Activated T-cell treated with anti-CD3 and anti-CD28 coated beads, Interleukin-2, amount 50 U/mL, for 1 hour (primary cell): ENCODE measurements at places on chromosomes 2 and 18.

GRCh38 chr2:201275069-201275468 lies 14.7 kb downstream of the CASP8 start:
- no peak for DNase-seq

DNA sequence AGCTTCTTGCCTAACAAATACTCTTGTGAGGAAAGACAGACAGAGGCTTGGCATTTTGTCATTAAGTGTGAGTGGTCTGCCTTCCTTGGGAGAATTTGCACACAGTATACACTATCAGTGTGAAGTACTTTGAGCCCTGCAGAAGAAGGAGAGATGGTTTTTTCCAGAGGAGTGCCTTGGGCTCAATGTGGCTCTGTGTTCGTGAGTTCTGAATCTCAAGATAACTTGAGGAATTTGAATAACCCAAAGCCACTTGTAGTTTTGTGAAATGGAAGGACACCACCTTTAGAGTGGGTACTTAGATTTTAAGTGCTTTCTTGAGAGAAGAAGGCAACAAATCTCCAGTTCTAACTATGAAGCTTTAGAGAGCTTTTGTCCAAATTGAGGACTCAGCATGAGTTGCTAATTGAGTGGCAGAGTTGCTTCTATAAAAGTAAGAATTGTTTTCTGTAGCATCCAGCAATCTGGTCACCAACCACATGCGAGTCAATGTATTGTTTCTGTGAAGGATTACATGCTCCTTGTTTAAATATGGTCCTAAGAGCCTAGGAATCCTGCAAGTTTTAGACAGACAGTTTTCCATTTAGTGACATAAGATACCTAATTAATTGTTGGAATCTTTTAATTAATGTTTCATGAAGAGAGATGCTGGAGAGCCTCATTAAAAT lies 68.3 kb downstream of the BABAM2 start:
- no peak for DNase-seq

DNA sequence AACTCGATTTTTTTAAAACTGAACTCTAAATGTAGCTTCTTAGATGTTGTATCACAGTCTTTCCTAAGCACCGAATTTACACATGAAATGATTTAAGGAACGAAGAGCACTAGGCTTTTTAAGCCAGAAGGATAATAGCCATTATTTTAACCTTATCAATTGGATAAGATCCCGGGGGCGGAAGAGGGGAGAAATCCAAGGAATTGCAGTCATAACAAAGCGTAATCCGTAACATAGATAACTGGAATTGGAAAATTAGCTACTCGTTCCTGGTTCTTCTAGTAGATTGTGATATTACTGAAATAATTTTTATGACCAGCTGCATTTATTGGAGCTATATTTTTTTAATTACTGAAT lies 988 bp upstream of the KANSL1L start:
- no peak for DNase-seq

DNA sequence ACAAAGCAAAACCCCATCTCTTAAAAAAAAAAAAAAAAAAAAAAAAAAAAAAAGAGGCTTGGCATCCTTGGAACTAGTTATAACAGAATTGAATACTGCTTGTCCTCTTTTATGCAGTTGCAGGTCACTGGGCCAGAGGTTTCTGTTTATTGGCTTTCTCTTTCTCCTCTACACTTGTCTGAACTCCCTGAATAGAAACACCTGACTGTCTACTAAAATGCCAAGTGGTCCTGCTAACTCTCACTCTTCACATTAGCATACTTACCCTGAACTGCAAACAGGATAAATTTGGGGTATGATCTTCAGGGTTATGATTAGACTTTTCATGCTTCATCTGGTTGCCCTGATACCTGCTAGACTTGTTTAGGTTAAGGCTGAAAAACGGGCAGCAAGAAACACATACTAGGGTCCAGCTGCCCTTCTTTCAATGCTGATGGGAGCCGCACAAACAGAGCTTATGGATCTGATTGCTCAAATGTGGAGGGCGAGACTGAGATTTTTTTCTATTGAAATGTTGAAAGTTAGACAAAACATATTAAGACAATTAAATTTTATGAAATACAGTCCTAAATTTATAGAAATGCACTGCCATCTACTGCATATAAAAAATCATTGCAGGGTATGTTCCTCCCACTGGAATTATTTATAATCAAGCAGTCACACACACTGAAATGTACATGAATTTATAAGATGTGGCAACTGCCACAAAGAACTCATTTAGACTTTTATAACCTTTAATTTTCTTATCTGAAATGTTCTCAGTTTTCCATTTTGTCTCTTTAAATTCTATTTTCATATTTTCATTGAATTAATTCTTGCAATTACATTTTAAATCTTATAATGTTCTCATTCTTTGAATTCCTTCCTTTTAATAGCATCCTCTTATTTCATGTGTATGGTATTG lies 40.8 kb downstream of the GTF3C3 start:
- no peak for DNase-seq

GRCh38 chr2:227179988-227180685 lies 15.7 kb downstream of the COL4A3 start:
- DNase-seq: no peak

DNA sequence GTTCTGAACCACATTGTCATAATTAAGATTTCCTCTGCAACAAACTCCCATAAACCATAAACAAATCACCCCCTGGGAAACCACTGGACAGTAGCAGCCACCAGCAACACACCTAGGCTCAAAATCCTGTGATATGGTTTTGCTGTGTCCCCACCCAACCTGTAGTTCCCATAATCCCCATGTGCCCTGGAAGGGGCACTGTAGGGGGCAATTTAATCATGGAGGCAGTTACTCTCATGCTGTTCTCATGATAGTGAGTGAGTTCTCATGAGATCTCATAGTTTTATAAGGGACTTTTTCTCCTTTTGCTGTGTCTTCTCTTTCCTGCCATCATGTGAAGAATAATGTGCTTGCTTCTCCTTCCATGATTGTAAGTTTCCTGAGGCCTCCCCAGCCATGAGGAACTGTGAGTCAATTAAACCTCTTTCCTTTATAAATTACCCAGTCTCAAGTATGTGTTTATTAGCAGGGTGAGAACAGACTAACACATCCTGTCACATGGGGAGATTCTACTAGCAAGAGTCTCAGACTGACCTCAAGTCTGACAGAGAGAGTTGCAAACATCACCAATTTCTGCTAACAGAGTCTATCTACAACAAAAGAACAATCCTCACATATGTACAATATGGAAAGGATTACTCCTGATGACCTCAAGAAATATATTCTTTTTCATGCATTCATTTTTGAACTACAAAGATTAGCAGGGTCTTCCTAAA lies 182.6 kb downstream of the GRB14 start:
- DNase-seq: no peak

DNA sequence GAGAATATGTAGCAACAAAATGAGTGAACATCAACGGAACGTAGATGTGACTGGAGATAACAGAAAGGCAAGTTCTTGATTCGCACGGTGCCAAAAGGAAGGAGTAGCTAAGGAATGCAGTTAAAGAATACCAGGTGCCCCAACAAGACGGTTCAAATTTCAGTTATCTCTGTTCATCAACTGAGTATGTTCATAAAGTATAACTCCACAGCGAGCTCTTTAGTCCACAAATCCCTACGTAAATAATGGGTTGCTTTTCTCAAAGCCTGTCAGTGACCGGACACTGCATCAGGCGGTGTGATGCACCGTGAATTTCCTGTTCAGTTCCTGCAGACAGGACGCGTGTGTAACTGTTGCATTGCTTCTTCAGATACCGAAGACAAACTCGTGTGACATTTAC lies 91.8 kb downstream of the NOL10 start:
- DNase-seq: no peak

GRCh38 chr2:240024766-240025165 lies 376 bp downstream of the NDUFA10 start:
- no peak for DNase-seq

DNA sequence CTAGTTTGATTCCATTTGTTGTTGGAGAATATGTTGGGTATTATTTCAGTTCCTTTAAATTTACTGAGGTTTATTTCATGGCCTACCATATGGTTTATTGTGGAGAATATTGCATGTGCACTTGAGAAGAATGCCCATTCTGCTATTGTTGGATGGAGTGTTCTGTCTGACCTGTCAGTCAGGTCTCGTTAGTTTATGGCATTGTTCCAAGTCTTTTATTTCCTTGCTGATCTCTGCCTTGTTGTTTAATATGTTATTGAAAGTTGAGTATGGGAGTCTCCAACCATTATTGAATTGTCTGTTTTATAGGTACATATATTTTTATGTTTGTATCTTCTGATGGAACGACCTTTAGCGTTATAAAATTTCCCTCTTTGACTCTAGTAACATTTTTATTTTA lies 86.3 kb downstream of the PTPN4 start:
- DNase-seq: no peak

DNA sequence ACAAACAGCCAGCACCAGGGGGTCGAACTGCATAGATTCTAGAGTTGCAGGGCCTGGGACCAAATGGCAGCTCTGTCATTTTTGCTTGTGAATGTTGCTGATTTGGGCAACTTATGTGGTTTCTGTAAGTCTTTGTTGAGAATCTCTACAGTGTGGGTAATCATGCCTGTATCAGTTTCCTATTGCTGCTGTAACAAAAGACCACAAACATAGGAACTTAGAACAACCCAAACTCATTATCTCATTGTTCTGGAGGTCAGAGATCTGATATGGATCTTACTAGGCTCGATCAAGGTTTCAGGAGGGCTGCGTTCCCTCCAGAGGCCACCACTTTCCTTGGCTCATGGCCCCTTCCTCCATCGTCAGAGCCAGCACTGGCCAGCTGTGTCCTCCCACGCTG lies 86.8 kb upstream of the SH3BP4 start:
- DNase-seq: no peak

DNA sequence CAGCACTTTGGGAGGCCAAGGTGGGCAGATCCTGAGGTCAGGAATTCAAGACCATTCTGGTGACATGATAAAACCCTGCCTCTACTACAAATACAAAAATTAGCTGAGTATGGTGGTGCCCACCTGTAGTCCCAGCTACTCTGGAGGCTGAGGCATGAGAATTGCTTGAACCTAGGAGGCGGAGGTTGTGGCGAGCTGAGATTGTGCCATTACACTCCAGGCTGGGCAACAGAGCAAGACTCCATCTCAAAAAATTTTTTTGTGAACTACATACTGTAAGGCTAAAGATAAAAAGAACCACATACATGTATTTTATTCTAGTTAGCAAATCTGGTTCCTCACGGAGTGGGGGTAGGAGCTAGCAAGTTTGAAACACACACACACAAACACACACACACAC lies 45.1 kb downstream of the RAB10 start:
- no peak for DNase-seq

DNA sequence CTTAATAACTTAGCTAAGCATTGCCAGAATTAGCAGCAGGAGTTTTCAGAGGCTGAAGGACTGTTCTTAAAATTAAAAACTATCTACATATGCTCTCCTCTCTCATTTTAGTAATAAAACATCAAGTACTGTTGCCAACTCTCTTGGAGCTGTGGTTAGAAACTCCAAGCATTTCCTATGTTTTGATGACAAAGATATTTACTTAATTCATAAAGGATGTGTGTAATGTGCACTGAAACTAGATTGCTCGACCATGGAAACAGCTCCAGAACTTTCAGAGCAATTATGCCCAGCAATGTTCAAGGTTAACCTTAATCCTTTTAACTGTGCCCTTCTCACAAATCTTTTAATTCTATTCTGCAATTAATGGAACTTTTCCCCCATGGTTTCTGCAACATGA lies 8.4 kb downstream of the GRP start:
- DNase-seq: no peak

DNA sequence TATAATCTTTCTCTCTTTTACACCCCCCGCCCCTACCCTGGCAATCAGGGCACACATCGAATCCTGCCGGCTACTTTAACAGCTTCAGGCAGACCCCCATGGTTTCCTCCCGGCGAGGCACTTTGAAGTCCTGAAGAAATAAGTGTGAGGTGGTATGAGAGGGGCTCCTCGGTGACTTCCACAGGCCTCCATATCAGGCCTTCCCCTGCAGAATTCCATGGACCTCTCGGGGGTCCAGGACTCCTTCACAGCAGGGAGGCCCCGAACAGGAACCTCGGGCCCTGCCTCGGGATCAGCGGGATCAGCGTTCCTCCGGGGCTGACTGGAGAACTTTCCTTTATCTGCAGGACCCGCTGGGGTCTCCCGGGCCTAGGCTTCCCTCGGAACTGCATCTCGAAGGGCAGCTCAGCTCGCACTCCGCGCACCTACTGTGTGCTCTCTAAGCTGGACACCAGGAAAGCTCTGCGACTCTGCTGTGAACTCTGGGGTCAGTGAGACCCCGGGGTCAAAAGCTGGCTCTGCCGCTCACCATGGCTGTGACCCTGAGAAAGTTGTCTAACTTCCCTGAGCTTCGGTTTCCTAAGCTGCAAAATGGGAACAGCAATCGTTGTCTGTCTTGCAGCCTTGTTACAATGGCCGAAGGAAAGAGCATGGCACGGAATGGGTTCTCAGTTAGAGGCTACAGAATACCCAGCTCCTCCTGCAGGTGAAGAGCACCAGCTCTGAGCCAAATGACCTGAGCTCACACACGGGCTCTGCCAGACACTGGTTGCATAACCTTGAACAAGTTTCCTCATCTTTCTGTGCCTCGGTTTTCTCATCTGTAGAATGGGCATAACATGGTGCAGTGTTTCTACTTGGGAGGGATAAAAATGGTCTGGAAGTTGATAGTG lies 97.4 kb upstream of the ID2 start:
- DNase-seq: no peak

DNA sequence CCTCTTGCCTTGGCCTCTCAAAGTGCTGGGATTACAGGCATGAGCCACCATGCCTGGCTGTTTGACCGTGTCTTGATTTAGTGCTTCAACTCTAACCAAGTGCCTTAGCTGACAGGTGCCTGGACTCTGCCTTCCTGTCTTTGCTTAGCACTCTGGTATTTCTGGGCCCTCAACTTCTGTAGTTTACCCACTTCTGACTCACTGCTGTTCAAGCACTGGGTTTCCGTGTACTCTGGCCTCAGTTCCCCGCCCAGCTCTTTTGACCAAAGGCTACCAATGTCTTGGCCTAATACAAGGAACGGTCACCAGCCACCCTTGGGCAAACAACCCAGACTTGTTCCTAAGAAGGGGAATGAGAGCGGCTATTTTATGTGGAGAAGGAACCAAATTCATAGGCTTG lies 35.7 kb upstream of the CABLES1 start:
- DNase-seq: no peak

GRCh38 chr2:16650287-16651249 lies 15.1 kb downstream of the CYRIA start:
- DNase-seq: no peak

- peak; percentile 41 for DNase-seq
Measured at GRCh38 chr2:39437522-39438296, 624 bp upstream of the MAP4K3 start.

GRCh38 chr2:74391209-74391579 lies 11.1 kb upstream of the DCTN1 start:
- no peak for DNase-seq

GRCh38 chr2:96961210-96961950 lies 25.0 kb downstream of the FAM178B start:
- no peak for DNase-seq

DNA sequence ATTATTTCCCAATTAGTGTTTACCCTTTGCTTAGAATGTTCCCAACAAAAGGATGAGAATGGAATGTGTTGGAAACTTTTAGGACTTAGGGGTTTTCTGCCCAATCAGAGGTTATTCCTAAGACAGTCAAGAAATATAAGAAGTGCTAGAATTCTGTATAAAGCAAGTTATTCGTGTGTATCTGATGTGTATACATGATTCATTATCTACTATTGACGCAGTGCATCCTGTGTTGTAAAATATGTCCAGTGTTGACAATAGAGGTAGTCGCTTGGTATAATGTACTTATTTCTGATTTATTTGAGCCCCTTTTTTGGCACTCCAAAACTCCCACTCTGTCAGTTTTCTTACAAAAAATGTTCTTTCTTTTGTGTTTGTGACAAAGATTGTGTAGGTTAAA lies 881 bp downstream of the PIKFYVE start:
- no peak for DNase-seq

- DNase-seq: no peak
Measured at GRCh38 chr18:77737405-77737804, 487.8 kb downstream of the GALR1 start.
